H7 (cell line): ENCODE measurements at places on chromosomes 12 and 14. TPM values are rescaled to one million over a fixed set of nuclear protein-coding genes. Genes with fewer than 3 reads are reported as not detected.

Gene ADAM21
- total RNA-seq: 0.03 TPM in 1 of 2 replicates, not detected in the other

Gene IFNG-AS1
- not detected in 2 replicates for total RNA-seq

Gene LPAR5
- 0.04 TPM in 1 of 2 replicates, not detected in the other for total RNA-seq

Gene RNU4-1
- under 0.01 TPM in 2 replicates for total RNA-seq

Gene RDH12
- 0.48 and 1.1 TPM in 2 replicates for total RNA-seq

Gene WSCD2
- total RNA-seq: 1.7 and 1.8 TPM in 2 replicates

Gene RIMKLB
- total RNA-seq: 42.4 and 80.3 TPM in 2 replicates
